NCI-H526 (cell line): ENCODE measurements at places on chromosomes 4 and X.

- no peak for DNase-seq
These were observed 121.1 kb downstream of the BANK1 start for GRCh38 chr4:101911616-101912015.

DNA sequence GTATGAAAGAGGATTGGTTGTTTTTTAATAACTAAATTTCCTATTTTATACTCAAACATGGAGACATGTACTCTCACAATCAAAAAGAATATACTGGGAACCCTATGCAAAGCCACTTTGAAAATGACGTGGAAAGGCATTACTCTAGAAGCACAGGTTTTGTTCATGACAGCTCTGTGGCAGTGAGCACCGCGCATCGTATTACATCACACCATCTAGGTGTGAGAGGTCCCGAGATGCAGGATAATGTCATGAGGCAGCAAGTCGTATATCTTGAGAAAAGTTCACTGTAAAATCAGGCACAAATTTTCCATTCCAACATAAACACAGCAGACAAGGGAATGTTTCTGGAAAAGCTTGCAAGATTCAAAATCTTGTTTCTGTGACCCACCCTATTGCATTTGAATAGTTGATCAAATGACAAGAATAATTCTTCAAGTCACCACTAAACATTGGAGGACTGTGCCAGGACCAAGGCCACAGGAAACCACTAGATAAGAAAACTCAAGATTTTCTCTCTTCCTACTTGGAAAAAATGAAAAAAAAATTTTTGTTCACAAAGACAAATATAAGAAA lies 127.6 kb downstream of the LDB2 start:
- DNase-seq: no peak

- DNase-seq: no peak
These were observed 112.2 kb downstream of the IL13RA2 start for GRCh38 chrX:114905251-114905650.

- DNase-seq: no peak
These were observed 321.0 kb upstream of the CXXC4 start for GRCh38 chr4:104815665-104816064.

- DNase-seq: no peak
These were observed 124.2 kb downstream of the BANK1 start for GRCh38 chr4:101914761-101915160.

DNA sequence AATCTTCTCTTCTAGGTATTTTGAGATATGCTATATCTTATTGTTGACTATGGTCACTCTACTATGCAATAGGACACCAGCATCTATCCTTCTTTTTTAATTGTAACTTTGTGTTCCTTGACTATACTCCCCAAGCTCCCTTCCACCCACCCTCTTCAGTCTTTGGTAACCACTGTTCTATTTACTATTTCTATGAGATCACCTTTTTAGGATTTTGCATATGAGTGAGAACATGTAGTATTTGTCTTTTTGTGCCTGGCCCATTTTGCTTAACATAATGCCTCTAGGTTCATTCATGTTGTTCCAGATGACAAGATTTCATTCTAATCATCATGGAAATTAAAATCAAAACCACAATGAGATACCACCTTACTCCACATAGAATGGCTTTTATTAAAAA lies 63.3 kb upstream of the BANK1 start:
- DNase-seq: peak; percentile 57

DNA sequence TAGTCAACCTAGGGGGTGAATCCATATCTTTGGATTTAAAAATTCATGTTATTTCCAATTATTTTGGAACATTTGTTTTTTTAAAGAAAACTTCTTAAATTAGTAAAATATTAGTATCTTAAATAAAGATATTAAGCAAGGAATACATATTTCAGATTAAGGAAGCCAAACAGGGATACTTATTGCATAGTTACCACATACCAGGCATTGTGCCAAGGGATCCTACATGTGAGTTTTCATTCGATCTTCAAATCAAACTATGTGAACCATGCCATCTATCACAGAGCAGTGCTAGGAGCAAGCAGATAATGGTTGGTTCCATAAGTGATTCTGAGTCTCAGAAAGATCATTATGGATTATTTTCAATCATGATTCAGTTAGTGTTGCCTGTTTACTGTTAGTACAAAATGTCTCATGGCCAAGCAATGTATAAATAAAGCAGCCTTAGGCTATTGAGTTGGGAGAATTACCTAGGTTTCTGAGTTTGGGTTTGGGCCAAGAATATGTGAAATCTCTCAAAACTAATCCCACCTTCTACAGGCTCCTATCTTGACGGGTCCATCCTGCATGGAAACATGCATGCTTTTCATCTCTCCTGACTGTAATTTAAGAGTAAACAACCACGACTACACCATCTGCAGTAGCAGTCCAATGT lies 176.7 kb downstream of the NPFFR2 start:
- DNase-seq: no peak

GRCh38 chr4:190014771-190015537 lies 12.1 kb downstream of the FRG2 start:
- no peak for DNase-seq

GRCh38 chrX:136259543-136259942 lies 8.3 kb upstream of the MAP7D3 start:
- no peak for DNase-seq

GRCh38 chr4:90190525-90190924 lies 63.3 kb downstream of the CCSER1 start:
- DNase-seq: no peak

DNA sequence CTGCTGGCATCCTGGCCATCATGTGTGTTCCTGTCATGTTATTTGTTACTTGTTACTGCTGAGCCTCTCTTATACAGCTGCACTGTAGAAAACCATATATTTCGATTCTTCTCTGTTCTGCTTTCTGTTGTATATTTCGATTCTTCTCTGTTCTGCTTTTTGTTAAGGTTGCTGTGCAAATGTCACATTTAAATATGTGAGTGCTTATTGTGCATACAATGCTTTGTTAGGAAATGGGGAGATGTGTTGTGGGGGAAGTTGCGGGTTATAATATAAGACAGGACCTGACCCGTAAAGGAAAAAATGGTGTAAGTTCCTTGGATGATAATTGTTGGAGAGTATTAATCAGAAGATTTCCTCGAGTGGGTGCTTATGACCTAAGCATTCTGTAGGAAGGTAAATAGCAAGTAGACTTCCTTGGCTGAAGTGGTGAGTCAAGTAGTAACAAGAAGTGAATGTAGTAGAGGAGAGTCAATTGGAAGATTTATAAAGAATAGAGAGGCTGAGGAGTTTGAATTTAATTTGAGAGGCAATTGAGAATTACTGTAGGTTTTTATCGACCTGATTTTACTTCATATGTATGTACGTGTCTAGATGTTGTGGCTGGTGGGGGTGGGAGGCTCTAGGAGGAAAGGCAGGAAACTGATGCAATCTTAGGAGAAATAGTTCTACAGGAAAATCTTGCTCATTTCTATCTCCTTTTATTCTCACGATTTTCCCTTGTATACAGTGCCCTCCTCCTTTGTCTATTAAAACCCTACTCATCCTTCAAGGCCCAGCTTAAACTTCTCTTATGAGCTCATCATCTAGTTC lies 8.5 kb downstream of the OGT start:
- DNase-seq: no peak

DNA sequence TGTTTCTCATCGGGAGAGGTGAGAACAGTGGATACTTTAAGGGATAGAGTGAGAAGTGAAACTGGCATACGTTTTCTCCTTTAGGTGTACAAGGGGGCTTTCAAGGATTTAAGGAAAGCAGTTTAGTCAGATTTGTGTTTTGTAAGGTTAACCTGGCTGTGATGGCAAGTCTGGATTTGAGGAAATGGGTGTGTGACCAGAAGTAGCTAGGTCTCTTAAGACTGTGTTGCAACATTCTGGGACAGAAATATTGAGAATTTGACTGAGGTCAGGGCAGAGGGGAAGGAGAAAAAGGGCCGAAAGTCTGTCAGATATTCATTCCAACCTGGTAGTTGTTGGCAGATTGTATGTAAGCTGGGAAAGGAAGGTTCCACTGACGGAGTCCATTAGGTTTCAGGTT lies 10.4 kb upstream of the GABRE start:
- DNase-seq: no peak

DNA sequence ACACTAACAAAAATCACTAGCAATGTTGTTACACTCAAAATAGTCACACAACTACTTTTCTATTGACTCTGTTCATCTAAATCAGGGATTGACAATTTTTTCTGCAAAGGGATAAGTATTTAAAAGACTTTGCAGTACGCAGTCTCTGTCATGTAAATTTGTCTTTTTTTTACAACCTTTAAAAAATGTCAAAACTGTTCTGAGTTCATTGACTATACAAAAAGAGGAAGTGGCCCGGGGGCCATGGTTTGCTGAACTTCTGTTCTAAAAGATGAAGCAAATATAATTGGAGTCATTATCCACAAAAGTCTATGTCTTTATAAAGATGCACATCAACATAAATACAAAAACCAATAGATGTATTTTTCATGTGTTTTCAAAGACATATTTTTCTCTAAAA lies 1310.3 kb downstream of the RPA4 start:
- DNase-seq: no peak

- DNase-seq: no peak
These were observed 30.6 kb upstream of the RAB40A start for GRCh38 chrX:103549916-103550315.

DNA sequence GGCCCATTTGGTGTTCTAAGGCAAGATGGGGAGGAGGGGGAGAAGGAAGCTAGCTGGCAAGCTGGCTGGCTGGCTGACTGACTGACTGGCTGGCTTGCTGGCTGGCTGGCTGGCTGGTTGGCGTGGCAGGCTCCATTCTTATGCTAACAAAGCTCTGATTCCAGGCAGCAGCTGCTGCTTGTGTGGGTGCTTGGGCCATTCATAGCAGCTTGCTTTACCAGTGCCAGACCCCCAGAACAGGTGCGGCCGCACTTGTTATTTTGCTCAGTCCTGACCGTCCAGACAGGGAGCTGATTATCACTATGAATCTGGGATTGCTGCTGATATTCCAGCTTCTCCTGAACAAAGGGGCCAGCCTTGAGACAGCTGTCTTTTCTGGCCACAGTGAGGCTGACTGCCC lies 131.2 kb upstream of the PAK3 start:
- DNase-seq: no peak

GRCh38 chr4:169662206-169662605 lies 41.8 kb downstream of the CLCN3 start:
- DNase-seq: no peak

GRCh38 chr4:82785611-82786400 lies 12.8 kb downstream of the SCD5 start:
- no peak for DNase-seq

- DNase-seq: no peak
These were observed 14.5 kb upstream of the DACH2 start for GRCh38 chrX:86133761-86134160.

DNA sequence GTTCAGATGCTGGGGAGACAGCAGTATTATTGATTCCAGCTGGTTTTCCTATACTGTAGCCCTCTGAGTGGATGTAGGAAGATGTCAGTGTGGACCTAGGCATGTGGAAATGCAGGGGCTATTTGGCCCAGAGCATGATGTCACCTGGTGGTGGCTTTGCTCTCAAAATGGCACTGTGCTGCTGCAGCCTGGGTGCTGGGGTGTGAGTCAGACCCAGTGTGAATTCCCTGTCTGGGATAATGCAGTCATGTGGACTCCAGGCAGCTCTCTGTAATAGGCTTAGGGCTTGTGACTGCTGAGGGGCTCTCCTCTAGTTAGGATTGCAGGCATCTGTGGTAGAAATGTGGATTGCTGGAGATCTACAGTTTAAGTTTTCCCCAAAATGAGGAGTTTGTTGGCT lies 70.7 kb downstream of the DCAF8L2 start:
- DNase-seq: no peak

DNA sequence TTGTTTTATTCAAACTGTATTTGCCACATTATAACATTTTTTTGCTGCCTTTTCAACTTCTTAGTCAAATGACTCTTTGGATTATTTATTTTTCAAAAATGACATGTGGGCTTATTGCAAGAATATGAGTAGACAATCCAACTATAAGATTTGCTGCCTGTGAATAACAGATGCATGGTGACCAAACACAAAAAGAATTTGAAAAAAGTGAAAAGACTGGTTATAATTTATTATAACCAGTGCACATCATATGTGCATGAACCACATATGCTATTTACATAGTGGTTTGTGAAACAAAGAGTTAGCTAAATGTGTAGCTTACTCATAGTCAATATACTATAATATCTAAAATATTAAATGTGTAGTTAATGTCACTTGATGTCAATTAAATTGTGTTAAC lies 2086.8 kb downstream of the ARAP2 start:
- no peak for DNase-seq

GRCh38 chr4:54726907-54727306 lies 69.2 kb downstream of the KIT start:
- no peak for DNase-seq

GRCh38 chr4:128452415-128452814 lies 164.8 kb upstream of the PGRMC2 start:
- no peak for DNase-seq

- DNase-seq: peak; percentile 61
These were observed 29.5 kb upstream of the XIAP start for GRCh38 chrX:123830309-123830708.

DNA sequence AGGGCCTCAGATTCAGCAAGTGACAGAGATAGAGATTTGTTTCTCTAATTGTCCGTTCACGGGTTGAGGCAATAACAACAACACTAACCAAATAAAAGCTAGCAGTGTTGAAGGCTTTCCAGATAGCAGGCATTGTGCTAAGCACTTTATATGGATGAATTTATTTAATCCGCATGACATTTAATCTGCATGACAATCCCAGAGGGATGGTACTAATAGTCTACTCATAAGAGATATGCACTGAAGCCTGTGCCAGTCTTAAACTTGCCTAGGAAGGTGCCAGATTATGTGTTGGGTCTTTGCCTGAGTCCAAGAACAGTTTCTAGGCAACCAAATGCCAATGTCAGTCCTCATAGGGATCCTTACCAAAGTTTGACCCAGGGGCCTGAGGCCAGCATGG lies 37.7 kb upstream of the FAT1 start:
- DNase-seq: no peak

DNA sequence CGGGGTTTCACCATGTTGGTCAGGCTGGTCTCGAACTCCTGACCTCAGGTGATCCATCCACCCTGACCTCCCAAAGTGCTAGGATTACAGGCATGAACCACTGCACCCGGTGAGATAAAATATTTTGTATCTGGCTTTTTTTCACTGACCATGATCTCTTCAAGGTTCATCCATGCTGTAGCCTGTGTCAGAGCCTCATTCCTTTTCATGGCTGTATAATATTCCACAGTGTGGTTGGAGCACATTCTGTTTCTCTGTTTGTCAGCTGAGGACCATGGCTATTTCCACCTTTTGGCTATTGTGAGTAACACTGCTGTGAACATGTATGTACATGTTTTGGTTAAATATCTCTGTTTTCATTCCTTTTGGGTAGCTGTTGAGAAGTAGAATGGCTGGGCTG lies 169.2 kb downstream of the SHOX start:
- DNase-seq: no peak

DNA sequence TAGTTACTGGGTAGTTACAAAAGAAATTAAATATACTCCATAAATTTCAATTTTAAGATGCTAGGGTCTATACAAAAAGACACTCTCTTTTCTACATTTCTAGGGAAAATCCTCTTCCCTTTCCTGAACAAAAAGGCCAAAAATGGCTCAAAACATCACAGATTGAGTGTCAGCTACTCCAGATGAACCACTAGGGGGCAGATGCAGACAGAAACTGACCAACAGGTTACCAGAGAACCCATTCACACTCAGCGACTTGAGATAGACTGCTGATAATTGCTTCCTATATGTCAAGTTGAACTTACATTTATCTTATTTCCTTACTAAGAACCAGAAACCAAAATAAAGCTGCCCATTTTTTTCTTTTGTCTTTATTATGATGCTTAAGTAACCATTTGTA lies 83.4 kb upstream of the MID1IP1 start:
- peak; percentile 36 for DNase-seq

GRCh38 chr4:156197216-156197615 lies 243.6 kb upstream of the CTSO start:
- no peak for DNase-seq

GRCh38 chr4:116638592-116638991 lies 446.8 kb downstream of the TRAM1L1 start:
- DNase-seq: no peak
